ENCODE measurements at places on chromosomes 3 and 15. TPM values are rescaled to one million over a fixed set of nuclear protein-coding genes. Genes with fewer than 3 reads are reported as not detected.

CDHR4 gene
- total RNA-seq, result not detected

COL6A5 gene
- 0.14 TPM for total RNA-seq

LYZL4 gene
- total RNA-seq, result not detected

SLC22A13 gene
- total RNA-seq, result 0.60 TPM

BNC1 gene
- total RNA-seq, result 2.4 TPM

GRCh38 chr3:63774781-63775180, 44.3 kb upstream of the C3orf49 start:
- DNase-seq, result no peak

GRCh38 chr15:68775671-68776476, 44.8 kb downstream of the ANP32A start:
- DNase-seq, result peak; percentile 55

DNA sequence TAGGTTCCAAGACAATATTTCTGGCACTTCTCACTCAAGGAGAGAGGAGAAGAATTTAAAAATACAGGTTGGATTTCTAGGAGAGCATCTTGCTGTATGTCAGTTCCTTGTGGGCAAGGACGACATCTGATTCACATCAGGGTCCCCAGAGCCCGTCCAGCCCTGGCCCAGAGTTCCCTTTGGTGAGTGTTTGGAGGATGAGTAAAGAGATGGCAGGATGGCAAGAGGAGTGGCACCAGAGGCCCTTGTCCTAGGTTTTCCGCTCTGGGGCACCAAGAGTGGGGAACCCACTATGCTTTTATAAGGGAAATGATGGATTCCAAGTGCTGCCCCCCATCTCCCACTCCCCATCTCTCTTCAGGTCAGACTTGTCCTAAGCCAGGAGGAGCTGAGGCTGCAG, 181.8 kb downstream of the TBC1D2B start:
- no peak for DNase-seq

- DNase-seq, result no peak
Observed at GRCh38 chr15:99130765-99131440, 26.0 kb downstream of the SYNM start.

DNA sequence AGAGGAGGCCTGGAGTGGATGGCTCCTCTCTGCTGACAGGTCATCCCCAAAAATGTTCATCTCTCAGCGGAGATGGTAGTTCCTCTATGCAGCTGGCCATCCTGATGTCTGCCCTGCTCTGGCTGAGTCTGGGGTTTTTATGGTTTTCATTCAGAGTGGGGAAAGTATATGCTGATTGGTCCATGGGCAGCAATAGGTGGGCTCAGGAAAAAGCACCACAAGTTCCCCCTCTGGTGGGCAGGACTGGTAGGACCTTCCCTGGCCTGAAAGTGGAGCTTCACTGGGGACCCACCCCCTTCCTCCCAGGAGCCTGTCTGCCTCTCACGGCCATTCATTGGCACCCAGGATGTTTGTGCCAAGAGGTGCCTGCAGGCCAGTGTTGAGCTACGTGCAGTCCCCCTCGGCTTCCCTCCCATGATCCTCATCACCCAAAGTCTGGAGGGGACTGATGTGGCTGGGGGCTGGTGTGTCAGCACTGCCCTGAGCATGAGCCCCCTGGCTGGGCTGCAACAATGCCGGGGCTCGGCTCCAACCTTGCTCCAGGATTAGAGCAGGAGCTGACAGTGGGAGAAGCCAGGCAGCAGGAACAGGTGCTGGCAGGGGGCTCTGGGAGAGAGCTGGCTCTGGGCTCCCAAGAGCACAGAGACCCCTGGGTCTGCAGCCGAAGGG, 13.1 kb upstream of the BLOC1S6 start:
- DNase-seq, result peak; percentile 68

DNA sequence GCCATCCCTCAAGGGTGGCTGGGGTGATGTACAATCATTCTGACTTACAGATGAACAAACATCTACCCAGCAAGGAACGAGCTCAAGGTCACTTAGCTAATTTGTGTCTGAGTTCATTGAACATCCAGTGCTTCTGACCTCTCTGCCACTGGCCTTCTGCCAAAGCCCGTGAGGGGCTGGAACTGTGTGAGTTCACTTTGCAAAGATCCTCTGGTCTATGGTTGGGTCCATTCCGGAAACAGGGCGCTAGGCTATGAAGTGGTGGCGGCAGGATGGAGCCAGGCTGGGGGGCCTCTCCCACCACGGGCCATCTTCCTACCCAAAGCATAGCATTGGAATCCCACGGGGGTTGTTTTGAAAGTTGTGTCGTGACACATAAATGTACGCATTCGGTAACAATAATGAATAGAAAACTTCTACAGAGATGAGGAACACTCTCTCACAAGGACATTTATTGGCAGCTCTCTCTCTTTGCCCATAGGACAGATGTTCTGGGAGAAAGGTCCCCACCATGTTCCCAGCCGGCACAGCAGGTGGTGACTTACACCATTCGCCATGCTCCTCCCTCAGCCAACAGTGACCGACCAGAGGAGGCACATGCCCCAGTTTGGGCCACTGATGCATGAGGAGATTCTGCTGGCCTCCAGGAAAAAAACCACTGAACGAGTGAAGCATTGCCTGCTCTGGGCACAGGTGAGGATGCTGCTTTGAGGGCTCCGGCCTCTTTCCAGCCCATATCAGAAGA, 214.7 kb upstream of the CHRNA7 start:
- DNase-seq, result peak; percentile 44

DNA sequence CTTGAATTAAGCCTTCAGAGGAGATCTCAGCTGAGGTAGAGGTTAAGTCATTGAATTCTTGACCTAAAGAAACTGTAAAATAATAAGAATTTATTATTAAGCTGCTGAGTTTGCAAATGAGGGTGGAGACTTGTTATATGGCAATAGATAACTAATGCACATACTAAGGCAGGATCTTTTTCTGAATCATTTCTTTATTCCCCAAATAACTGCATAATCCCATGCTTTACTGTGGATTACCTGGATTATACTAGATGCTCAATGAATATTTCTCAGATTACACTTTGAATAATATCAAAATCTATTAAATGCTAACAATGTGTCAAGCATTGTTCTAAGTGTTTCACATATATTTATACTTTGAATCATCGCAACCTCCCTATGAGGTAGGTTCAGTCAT, 532.5 kb downstream of the NAALADL2 start:
- DNase-seq, result no peak

DNA sequence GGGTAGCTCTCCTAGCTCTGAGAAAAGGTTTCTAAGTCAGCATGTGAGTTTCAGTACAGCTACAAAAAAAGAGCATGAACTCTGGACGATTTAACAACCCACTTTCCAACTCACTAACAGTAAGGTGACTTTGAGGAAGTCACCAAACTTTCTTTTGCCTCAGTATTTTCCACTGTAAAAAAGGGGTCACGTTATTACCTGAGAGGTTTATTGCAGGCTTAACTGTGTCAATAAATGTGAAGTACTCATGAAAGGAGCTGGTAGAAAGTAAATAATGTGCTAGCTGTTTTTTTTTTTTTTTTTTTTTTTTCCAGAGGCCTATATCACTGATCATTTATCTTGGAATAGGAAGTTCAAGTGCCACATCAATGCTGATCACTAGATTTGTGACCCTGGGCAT, 89.3 kb downstream of the PLSCR2 start:
- DNase-seq, result no peak

- DNase-seq, result no peak
Observed at GRCh38 chr15:77039848-77040247, 31.1 kb downstream of the TSPAN3 start.

DNA sequence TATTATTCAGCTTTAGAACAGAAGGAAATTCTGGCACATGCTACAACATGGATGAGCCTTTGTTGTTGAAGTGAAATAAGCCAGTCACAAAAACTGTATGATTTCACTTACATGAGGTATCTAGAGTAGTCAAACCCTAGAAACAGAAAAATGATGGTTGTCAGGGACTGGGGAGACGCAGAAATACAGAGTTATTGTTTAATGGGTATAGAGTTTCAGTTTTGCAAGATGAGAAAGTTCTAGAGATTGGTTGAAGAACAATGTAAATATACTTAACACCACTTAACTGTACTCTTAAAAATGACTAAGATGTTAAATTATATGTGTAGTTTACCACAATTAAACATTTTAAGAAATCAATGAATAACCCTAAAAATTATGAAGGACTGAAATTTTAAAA, 15.8 kb downstream of the SPTSSB start:
- no peak for DNase-seq

DNA sequence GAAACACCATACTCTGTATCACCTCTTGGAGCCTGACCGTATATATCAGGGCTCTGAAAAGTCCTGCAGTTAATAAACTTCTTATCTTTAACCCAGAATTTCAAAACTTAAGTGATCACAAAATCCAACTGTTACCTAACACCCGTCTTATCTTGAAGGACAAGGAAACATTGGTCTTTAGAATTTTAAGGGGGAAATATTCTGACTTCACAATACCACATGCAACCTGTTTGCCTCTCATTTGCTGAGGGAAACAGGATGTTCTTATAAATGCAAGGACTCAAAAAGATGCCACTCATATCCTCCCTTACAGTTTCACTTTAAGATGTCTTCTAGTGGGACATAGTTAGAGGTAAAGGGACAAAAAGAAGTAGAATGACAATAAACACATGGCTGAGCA, 67.9 kb downstream of the CRTC3 start:
- DNase-seq, result no peak

GRCh38 chr3:110773413-110773954, 298.1 kb upstream of the NECTIN3 start:
- no peak for DNase-seq

GRCh38 chr3:66762916-66763693, 235.0 kb upstream of the KBTBD8 start:
- no peak for DNase-seq

DNA sequence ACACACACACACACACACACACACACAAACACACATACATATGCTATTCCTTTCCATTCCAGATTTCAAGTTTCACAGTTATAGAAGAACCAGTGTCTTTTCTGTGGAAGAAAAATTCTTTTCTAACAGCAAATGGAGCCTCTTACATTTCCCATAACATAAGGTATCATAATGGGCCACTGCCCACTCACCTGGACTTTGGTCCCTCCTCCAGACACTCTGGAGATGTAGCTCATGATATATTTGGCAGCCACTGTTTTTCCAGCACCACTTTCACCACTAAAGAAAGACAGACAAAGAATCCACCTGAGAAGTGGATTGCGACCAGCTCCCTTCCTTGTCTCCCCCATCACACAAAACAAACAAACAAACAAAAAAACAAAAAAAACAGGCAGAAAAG, 29.8 kb downstream of the LDHAL6B start:
- DNase-seq, result no peak

- no peak for DNase-seq
Observed at GRCh38 chr15:44781128-44781810, 44.9 kb downstream of the TRIM69 start.

DNA sequence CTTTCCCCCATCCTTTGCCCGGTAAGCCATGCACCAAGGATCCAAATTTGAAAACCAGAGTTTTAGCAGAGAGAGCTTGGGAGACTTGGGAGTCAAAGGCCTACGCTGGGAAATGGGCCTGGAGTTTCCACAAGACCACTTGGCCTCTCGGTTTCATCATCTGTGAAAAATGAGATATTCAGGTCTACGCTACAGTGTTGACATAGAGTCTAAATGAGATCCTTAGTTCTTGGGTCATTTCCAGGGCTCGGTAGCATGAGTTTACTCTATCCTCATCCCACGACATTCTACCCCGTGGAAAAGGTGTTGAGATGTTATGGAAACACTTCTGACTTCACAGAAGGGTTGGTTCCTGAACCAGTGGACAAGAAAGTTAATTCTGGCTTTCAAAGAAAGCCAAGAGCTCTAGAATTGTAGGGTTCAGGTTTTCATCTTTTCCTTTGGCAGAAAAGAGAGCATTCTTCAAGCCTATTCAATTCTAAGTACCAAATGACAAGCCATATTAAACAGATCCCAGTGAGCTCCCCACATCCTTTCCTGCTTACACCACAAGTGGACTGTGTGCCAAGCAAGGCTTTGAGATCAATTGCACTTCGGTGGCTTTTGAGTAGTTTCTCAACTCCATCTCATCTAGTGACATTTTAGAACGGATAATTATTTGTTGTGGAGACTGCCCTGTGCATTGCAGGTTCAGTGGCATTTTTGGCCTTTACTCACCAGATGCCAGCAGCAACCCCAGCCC, 219.7 kb downstream of the SLCO3A1 start:
- DNase-seq, result no peak

DNA sequence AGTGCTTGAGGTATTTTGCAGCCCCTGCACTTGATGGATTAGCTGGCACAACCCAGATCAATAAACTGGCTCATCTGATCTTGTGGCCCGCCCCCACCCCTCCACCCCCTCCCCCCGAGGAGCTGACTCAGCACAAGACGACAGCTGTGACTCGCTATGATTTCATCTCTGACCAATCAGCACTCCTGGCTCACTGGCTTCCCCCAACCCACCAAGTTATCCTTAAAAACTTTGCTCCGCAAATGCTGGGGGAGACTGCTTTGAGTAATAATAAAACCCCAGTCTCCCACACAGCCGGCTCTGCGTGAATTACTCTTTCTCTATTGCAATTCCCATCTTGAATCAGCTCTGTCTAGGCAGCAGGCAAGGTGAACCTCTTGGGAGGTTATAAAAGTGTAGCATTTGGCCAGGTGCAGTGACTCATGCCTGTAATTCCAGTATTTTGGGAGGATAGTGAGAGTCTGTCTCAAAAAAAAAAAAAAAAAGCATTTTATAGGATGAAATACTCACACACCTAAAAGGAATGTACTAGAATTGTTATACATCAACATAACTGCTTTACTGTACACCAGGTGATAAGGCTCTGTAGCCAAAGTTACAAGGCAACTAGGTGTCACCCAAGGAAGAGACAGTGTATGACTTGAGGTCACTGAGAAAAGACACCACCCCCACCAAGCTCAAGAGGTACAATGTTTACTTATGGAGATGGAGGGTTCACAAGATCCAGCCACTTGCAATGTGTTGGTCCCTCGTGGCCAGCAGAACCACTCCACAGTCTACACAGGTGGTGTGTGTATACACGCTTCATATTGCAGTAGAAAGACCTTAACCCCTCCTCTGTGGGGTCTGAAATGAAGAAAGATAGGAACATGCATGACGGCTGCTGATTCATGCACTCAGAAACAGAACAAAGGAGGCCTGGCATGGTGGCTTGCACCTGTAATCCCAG, 8.6 kb downstream of the ZNF445 start:
- no peak for DNase-seq

DNA sequence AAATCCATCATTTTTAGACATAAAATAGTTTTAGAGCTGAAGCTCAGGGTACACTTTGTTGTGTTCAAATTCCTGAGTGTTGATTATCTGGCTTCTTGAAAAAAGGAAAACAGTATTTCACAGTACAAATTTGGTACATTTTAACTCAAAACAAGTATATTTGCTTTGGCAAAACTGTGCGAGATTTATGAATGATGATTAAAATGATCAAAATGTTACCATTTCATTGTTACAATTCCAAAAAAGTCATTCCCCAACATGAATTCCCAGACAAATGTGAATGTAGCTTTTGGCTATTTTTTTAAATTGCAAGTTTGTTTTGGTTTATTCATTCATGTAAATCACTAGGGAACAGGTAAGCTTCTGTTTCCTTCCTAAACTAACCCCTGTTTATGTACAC, 347.4 kb upstream of the DCBLD2 start:
- no peak for DNase-seq

- no peak for DNase-seq
Observed at GRCh38 chr15:64044300-64045100, 1.8 kb downstream of the DAPK2 start.

- no peak for DNase-seq
Observed at GRCh38 chr3:79039192-79039591, 728.6 kb downstream of the ROBO1 start.

Measured in type B pancreatic cell (in vitro differentiated cells).